ENCODE measurements at places on chromosomes 6 and 20. TPM values are rescaled to one million over a fixed set of nuclear protein-coding genes. Genes with fewer than 3 reads are reported as not detected.

Gene HLA-DRB1
- total RNA-seq = 2.3 TPM

Gene SNX3
- total RNA-seq = 274 TPM

Gene PPP1R10
- 12.9 TPM for total RNA-seq

Gene ZCCHC3
- 19.5 TPM for total RNA-seq

Gene NFATC2
- total RNA-seq = 0.65 TPM

Gene ZBP1
- not detected for total RNA-seq

Gene SPDEF
- total RNA-seq = not detected

Gene HLA-DPB1
- total RNA-seq = 23.1 TPM

Gene IL20RA
- not detected for total RNA-seq

Gene RUNX2
- total RNA-seq = not detected

Gene GINS1
- 25.7 TPM for total RNA-seq

Gene CRISP1
- not detected for total RNA-seq

Gene HEY2
- 15.3 TPM for total RNA-seq

Gene LST1
- total RNA-seq = not detected

Gene TCP1
- total RNA-seq = 426 TPM

Gene CDC40
- 30.4 TPM for total RNA-seq

Gene PLN
- under 0.01 TPM for total RNA-seq

Gene GTSF1L
- total RNA-seq = 0.32 TPM

Gene SERAC1
- total RNA-seq = 9.0 TPM

Gene GPR6
- not detected for total RNA-seq

All from epithelial cell of umbilical artery (primary cell).